ENCODE measurements at places on chromosomes 6 and 20.

DNA sequence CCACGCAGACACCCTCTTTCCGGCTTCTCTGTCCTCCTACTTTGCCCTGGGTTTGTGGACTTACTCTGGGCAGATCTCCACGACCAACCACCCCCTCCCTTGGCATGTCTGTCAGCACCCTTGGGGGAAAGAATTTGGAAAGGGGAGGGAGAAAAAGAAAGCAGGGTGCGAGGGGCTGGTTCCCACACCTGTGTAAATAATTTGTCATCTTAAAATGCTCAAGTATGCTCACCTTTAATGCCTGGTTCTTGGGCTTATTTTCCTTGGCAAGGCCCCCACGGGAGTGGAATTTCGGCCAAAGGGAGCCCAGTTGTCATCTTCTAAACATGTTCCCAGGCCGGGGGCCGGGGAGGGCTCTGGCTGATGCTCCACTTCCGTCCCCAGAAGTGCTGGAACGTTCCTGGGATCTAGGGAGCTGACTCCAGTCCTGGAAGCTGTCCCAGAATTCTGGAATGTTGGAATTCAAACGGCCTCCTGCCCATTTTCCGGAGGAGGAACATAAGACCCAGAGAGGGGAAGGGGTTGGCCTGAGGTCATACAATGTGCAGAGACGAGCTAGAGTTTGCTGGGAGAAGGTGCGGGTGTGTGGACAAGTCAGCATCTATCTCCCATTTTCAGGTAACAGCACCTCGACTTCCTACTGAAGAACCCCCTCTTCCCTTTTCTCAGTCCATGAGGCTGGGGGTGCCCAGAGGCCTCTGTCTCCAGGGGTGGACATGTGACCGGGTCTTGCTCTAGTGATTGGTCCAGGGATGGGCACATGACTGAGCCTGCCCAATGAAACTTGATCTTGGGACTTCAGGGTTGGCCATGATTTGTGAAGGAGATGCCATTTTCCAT, 122.3 kb downstream of the CEBPB start:
- DNase-seq, result no peak

- no peak for DNase-seq
Measured at GRCh38 chr6:150157081-150157480, 14.2 kb downstream of the PPP1R14C start.

- DNase-seq, result no peak
Measured at GRCh38 chr20:13109658-13110057, 100.9 kb downstream of the SPTLC3 start.

DNA sequence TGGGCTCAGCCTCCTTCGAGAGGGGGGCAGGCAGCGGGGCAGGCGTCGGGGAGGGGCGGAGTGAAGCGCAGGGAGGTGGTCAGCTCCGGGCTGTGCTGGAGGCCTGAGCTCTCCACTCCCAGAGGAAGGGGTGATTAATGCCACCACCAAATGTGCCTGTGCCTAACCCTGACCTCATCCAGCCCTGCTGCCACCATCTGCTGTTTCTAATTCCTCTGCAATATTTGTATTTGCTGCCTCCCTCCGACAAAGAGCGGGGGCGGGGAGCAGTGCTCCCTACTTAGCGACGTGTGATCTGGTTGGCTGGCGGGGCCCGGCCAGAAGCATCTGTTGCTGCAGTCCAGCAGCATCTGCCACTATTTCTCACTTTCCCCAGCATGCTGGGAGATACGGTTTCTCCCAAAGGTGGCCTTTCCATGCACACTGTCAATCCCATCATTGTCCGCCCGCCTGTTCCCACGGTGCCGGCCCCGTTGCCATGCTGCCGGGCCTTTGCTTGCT, 47.0 kb downstream of the DLL1 start:
- no peak for DNase-seq

DNA sequence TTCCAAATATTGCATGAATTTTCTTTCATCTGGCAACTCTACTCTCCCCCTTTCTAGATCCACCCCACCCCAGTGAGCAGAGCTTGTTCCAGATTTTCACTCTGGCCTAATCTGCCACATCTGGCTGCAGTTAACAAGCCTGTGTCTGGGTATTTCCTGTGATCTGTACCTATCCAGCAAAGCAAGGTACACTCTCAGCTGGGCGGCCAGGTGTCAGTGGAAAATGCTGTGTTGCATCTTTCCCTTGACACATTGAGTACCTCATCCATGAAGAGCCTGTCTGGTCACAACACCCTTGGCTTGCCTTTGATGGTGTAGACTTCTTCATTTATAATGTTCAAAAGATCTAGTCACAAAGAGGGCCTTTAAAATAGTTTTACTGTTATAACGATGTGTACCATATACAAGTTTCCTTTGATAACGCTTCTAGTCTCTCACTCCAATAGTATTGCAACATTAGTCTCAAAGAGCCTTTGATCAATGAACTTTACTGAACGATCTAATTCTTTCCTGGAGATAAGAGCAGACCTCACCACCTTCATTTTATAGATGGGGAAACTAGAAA, 6.0 kb upstream of the RNF182 start:
- DNase-seq, result no peak

DNA sequence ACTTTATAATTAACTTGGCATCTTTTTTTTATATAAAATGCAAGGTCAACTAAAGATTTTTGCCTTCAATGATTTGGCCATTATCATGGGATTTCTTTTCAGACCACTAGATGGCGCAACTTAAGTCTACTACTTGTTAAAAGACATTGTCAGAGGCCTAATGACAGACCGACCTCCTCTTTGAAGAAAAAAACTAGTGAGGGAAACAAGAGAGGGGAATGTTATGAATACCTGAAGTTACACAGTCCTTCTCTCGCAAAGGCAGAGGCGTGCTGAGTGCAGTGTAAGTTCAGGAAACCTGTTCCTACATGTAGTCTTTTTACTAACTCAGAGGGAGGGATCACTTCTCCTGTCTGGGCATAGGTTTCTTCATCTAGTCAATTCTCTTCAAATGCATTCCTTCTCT, 9.3 kb downstream of the TRAPPC3L start:
- no peak for DNase-seq

- no peak for DNase-seq
Measured at GRCh38 chr6:157240960-157241311, 82.4 kb downstream of the TMEM242 start.

DNA sequence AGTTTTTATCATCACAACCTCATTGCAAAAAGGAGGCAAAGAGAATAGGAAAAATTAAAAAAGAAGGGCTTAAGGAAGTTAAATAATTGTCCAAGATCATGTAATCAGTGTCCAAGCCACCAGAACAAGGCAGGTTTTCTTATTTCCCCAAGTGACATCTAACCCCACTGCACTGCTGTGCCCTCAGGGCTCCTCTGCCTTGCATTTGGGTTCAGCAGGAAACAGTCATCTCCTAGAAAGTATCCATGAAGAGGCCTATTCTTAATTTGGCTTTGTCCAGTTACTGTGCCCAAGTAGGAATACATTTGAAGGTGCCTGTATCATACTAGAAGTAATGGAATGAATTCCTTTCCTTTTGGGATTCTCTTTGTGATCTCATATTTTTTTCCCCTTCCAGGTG, 10.5 kb downstream of the TMEM14A start:
- DNase-seq, result no peak

DNA sequence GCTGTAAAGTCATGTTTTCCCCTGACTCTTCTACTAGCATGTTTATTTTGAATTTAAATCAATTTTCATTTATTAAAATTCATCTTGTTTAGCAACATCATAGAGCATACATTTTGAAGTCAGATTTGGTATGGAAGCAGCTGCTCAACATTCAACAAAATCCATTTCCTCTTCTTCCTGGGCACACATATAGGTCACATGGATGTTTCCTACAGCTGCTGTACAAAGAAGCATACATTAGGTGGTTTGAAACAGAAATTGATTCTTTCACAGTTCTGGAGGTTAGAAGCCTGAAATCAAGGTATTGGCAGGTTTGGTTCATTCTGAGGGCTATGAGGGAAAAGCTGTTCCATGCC, 495.2 kb downstream of the RFPL4B start:
- no peak for DNase-seq

GRCh38 chr6:106751501-106752252, 122.3 kb downstream of the QRSL1 start:
- no peak for DNase-seq

DNA sequence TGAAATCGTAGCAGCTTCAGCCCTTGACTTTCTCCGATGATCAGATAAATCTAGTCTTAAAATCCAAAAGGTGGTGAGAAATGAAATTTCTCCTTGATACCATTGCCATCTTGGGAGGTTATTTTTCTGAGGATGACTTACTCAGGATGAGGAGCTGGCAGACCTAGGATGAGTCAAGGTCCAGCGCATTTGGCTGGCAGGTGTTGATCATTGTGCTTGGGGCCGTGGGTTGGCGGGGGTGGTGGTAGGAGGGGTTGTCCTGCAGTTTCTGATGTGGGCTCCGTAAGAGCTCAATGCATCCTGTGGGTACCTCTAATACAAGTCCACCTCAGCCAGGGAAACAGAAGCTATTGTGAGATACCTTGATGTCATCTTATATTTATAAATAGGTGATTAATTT, 148.3 kb upstream of the SCGN start:
- DNase-seq, result no peak

DNA sequence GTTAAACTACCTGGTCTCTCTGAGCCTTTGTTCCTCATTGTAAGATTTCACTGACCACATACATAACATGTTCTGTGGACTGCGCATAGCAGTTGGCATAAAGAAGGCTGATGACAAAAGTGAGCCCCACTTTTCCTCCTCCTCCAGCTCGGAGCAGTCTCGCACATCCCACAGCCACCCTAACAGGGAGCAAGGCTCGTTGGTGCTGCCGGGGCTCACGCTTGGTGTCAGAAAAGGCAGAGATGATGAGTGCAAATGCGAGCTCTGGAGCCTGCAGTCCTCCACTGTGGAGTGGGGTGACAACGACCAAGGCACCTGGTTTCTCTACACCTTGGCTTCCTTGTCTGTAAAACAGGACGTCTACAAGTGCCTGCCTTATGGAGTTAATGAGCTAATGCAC, 9.7 kb downstream of the TGM3 start:
- no peak for DNase-seq

Data from SIG-M5 (cell line).